ENCODE measurements at places on chromosomes 16 and 17. TPM values are rescaled to one million over a fixed set of nuclear protein-coding genes. Genes with fewer than 3 reads are reported as not detected.

CNGB1 gene
- total RNA-seq, result 0.27 TPM

GRCh38 chr16:50326835-50327465 is 41.8 kb downstream of the BRD7 start:
- no peak overlapping the region for H3K27ac ChIP-seq
- peaks cover 23% of the 10 kb centered on the region for H3K36me3 ChIP-seq
- peaks cover 18% of the 10 kb centered on the region for H3K4me1 ChIP-seq
- no peaks in the 10 kb centered on the region for H3K27me3 ChIP-seq
- H3K4me3 ChIP-seq, result no peak overlapping the region

HEATR9 gene
- not detected for total RNA-seq

DNA sequence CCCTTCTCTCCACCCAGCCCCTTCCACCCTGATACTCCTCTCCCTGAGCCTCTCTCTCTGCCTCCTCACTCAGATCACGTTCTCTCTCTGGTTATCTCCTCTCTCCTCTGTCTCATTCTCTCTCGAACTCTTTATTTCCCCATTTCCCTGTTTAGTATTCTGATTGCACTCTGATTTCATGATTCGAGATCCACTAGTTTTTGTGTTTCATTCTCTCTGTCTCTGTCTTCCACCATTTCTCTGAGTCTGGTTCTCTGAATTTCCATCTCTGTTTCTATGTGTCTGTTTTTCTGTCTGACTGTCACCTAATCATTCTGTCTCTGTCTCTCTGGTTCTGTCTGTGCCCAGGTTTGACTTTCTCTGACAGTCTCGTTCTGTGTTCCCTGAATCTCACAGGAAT is 2.0 kb downstream of the SEZ6L2 start:
- DNase-seq, result no peak
- no peak overlapping the region for H3K4me3 ChIP-seq
- H3K36me3 ChIP-seq, result no peaks in the 10 kb centered on the region
- no peak overlapping the region for H3K27ac ChIP-seq
- H3K4me1 ChIP-seq, result peaks cover 28% of the 10 kb centered on the region
- H3K27me3 ChIP-seq, result peaks cover 36% of the 10 kb centered on the region

- DNase-seq, result no peak
- no peak overlapping the region for H3K4me3 ChIP-seq
- H3K27ac ChIP-seq, result no peak overlapping the region
- peaks cover 4% of the 10 kb centered on the region for H3K27me3 ChIP-seq
These were observed 660.5 kb downstream of the KCNJ2 start for GRCh38 chr17:70829876-70830275.

OSBPL7 gene
- total RNA-seq, result 25.1 TPM

GRCh38 chr16:2912330-2913199 is 834 bp downstream of the FLYWCH1 start:
- peak overlapping the region; percentile 89 for H3K4me3 ChIP-seq
- no peaks in the 10 kb centered on the region for H3K27me3 ChIP-seq
- H3K4me1 ChIP-seq, result peaks cover 13% of the 10 kb centered on the region
- peaks cover 4% of the 10 kb centered on the region for H3K36me3 ChIP-seq
- H3K27ac ChIP-seq, result peak overlapping the region; percentile 84

MT1H gene
- total RNA-seq, result not detected

DHX38 gene
- 85.4 TPM for total RNA-seq

Data from mesothelial cell of epicardium (in vitro differentiated cells).